GM20000 (cell line): ENCODE measurements at places on chromosomes 4 and X.

DNA sequence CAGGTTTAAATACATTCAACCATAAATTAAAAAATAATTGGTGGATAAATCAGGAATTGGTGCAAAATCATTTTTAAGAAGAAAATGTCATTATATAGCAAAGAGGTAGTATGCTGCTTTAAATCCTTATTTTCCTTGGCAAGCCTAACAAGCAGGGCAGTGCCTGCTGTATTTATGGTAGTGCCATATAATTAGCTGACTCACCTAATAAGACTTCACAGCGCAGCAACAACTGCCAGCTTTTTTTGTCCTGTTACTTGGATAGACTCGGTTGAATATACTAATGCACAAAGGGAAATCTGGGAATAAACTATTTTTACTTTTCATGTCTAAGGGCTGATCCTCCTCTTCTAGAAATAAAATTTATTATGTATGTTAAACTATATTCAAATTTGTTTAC is 99.1 kb downstream of the SNCA start:
- DNase-seq = no peak

DNA sequence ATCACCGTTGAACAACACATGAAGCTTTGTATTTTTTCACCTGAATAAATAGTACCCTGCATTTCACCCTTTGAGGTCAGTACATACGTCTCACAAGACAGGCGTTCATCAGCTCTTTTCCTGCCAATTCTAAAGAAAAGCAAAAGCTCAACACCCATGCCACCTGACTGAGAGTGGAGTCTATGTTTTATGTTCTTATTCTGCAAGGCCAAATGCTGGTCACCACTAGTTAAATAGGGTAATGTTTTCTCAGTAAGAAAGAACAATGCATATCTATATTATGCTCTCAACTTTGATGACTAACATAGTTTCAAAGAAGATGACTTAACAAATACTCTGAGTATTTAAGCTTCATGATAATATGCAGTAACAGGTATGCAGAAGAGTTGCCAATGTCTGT is 336.3 kb upstream of the BMP3 start:
- DNase-seq = no peak

DNA sequence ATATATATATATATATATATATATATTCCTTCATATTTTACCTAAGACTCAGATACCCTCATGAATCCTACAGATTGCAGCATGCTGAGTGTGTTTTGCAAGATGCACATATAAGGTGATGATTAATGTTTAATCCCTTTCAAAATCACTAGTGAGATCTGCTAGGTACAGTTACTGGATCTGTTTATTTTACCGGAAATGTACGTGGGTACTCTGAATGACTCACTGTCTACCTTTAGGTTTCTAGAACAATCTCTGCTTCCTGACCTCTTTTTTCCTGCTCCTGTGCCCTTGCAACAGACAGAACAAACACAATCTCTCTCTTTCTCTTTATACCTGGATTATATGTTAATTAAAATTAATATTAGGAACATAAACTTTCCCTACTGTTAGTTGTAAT is 379.6 kb downstream of the FAM133A start:
- DNase-seq = no peak

GRCh38 chrX:139020801-139021200 is 309.3 kb upstream of the FGF13 start:
- DNase-seq = no peak

- DNase-seq = no peak
Measured at GRCh38 chrX:387729-388128, 1.0 kb upstream of the PPP2R3B start.

- no peak for DNase-seq
Measured at GRCh38 chrX:73268463-73268862, 53.8 kb upstream of the NAP1L2 start.

DNA sequence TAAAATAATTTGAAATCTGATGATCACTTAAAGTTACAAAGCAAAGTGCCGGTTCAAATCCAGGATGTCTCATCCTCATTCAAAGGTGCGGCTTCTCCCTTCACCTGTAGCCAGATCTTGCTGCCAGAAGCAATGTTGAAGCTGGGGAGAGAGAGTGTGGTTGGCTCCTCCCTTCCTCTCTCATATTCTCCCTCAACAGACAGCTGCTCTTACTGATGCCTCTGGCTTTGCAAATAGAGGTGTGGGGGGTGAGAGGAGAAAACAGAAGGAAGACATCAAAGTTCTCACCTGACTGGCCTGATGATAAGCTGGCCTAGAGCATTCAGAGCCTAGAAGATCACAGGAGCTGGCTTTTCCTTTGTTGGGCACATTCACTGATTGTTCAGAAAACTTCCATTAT is 28.3 kb upstream of the BTC start:
- no peak for DNase-seq

DNA sequence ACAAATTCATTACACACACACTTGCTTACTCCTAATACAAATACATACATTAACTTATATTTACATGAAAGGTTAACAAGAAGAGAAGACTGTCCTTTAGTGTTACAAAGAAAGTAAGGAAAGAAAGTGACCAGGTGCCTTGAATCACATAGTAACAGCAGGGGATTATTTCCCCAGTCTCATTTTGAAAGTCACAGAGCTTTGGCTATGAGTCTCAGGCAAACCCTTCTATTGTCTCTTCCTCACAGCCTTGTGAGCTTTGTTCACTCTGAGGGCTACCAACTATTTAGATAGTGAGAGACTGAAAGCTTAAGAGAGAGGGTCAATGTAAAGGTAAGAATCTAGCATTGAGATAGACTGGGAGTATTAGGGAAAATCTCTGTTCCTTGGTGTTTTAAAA is 161.6 kb downstream of the NPNT start:
- DNase-seq = no peak

DNA sequence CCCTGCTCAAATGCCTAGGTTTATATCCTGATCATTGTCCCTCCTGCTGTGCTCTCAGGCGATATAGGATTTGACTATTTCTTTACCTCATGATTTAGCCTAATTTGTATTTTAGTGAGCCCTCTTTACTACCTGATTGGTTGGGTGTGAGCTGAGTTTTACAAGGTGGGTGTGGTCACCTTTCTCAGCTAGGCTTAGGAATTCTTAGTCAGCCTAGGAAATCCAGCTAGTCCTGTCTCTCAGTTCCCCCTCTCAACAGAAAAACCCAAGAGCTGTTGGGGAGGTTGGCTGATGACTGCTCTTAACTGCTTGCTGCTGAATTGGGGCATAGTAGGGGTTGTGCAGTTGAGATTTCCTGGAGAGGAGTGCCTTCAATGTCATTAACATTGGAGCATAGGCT is 100.5 kb upstream of the AADAT start:
- no peak for DNase-seq

- DNase-seq = peak; percentile 33
Measured at GRCh38 chrX:41733939-41734338, 10.0 kb downstream of the GPR82 start.
